ENCODE measurements at places on chromosomes 1 and 21.

DNA sequence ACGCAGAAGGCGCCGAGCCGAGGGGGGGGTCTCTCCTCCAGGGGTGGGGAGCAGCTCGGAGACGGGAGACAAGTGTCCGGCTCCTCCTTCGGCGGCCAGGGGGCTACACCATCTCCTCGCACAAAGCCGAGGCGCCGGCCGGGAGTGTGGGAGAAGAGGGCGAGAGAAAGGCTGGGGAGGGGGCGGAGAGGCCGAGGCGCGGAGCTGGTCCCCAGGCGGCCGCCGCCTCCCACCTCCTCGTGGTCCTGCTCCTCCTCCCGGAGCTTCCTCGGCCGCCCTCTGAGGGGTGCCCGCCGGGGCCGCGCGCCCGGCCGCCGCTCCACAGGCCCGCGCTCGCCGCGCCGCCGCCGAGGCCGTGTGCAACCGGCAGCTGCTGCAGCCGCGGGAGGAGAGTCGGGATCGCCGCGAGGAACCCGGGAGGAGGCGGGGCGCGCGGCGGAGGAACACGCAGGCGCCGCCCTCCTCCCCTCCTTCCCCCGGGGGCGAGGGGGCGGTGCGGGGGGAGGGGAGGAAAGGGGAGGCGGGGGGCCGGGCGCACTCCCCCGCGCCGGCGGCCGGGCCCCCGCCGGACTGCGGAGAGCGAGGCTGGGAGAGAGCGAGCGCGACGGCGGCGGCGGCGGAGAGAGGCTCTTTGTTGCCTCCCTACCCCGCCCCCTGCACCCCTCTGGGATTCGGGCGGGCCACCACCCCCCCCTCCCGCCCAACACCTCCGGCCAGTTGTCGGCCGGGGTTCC lies at the start of gene ENAH:
ENAH (minus strand) TSS at position 395 of the 734 bp plus-strand sequence. CDS start 433 bp downstream, outside the sequence.
- DNase-seq = peak; percentile 91

- DNase-seq = peak; percentile 93
Measured at GRCh38 chr1:85576642-85577418, 3.7 kb upstream of the CCN1 start.

GRCh38 chr1:2310332-2311183 lies 80.8 kb downstream of the MORN1 start:
- DNase-seq = no peak

DNA sequence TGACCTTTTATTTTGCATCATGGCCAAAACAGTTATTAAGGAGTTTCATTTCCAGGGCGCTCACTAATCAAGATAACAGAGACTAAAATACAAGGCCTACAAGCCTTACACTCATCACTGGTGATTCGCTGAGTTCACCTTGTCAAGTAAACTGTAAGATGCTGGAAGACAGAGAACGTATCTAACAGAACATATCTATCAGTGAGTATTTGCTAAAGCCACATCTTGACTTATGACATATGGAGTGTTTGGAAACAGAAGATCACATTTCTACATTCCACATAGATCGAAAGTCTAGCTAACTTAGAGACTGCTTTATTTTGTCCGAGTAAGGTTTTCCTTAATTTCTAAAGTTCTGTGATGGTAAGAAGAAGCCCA lies 506.5 kb downstream of the SMYD3 start:
- no peak for DNase-seq

- no peak for DNase-seq
Measured at GRCh38 chr1:197913495-197914276, 3.5 kb upstream of the LHX9 start.

GRCh38 chr1:174815036-174815435 lies 184.7 kb upstream of the CACYBP start:
- DNase-seq = no peak

- peak; percentile 35 for DNase-seq
Measured at GRCh38 chr1:207495801-207496792, at the start of gene CR1. TSS of gene CR1 (plus strand) at chr1:207496157. CDS start at chr1:207496268, 111 bp downstream.

GRCh38 chr1:214404571-214405213 lies 123.7 kb downstream of the SMYD2 start:
- DNase-seq = no peak

All from right hindlimb (tissue), 1 donor.